Muscle of arm (tissue), 14 donors: ENCODE measurements at places on chromosomes 4 and X.

DNA sequence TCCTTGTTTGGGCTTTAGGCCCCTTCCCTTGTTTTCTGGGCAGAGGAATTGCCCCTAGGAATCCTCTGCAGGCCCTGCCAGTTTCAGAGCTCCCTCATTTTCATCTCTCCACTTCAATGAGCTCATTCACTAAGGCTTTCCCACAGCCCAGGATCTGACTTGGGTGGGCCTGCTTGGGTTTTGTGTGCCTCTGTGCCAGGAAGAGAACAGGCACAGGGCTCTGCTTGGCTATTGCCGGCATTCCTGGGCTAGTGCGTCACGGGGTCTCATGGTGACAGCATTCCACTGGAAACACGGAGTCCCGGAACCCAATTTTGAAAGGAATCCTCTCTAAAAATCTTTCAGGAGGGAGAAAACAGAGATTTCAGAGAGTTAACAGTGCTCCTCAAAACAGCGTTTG, 150.5 kb downstream of the VCX3A start:
- no peak for DNase-seq

DNA sequence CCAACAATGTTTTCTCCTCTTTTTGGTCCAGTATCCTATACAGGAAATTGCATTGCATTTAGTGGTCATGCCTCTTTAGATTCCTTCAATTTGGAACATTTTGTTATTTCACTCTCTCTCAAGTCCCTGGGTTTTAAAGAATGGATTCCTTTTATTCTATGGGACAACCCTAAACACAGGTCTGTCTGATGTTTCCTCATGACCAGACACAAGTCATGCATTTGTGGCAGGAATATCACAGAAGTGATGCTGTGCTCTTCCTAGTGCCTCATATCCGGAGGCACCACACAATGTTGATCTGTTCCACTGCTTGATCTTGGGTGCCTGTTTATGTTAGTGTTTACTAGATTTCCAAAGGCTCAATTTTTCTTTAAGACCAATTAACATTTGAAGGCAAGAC, 69.7 kb upstream of the H2AZ1 start:
- no peak for DNase-seq

- DNase-seq: no peak
Observed at GRCh38 chr4:9880406-9881197, 99.2 kb downstream of the DRD5 start.

DNA sequence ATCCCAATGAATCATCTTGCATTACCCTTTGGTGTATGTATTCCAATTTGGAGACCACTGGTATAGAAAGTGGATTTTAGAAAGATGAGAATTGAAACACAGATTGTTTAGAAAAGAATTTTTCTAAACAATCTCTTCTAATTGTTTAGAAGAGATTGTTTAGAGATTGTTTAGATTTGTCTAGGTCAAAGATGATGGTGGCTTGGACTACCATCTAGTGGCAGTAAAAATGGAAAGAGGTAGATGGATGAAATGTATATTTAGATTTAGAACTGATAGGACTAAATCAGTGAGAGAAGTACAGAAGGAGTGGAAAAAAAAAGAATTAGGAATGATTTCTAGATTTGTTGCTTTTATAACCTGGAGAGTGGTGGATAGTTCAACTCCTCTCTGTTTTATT, 70.6 kb downstream of the ARSJ start:
- no peak for DNase-seq

DNA sequence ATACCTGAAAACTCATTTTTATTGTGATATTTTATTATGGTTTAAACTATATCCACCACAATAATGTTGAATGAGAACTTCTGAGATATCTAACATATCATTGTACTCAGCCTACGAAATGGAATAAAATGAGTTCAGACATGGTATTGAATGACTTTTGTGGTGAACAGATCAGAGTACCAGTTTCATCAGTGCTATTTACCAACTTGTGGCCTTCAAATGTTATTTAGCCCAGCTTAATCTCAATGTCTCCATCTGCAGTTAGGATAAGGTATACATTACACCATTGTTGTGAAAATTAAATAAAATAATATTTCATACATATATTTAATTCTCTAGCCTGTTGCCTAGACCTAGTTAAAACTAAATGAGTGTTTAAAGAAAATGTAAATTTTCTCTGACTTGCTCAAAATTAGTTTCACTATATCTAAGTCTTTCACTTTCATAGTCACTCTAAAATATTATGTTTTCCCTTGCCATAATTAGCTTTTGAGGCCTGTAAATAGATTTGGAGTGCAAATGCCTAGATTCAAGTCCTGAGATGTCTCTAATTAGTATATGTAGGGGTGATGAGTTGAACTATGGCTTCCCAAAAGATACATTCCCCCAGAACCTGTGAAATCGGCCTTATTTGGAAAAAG, 594.2 kb downstream of the STPG2 start:
- no peak for DNase-seq

DNA sequence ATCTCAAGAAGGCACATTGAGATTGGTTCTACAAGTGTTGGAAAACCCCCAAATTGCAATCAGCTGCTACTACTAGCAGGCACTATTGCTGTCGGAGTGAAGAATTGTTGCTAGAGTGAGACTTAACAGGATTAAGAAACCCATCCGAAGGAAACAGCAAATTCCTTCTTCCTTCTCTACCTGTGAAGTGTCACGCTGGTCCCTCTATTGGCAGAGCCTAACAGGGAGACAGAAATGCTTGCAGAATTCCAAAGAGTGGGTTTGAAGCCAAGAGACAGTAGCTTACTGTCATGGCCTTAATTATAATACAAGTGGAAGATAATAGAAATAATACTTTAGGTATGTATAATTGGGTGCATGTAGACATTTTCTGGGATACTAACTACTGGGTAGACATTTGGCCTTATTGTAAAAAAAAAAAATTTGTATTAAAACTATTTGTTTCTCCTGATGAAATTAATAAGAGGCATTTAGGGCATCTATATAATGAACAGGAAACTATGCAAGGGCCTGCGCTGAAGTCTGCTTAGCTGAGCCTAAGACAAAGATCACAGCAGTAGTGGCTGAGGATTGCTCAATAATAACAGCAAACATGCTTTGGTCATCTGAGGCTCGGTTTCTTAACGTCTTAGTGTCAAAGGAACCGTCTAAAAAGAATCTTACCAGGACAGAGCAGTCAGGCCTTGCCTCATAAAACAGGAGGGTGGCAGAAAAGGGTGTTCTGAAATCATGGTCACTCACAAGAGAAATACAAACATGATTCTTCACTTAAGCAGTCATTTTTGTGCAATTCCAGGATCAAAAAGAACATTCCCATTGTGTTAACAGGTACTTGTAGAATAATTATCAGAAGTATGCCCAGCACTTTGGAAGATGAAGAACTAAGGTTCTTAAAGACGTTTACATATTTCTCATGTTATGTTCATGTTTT, 40.8 kb downstream of the FAM241A start:
- no peak for DNase-seq

GRCh38 chrX:57930051-57930450, 19.8 kb upstream of the ZXDA start:
- DNase-seq: no peak

DNA sequence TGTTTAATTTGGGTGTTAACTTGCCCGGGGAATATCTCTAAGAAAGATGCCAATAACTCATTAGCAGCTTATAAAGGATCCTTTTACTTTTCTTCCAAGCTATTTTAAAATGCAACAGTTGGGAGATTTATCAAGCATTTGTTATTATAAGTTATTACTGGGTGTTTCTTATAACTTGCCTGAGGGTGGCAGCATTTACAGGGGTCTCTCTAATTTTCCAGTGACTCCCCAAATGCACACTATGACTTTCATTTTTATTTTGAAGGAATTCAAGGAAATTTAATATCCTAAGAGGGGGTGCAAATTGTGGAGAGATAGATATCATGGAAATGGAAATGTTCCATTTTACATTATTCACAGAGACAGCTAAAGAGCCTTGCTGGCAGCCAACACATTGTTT, 138.0 kb downstream of the PDGFRA start:
- no peak for DNase-seq

- no peak for DNase-seq
Observed at GRCh38 chrX:19174401-19175025, 52.2 kb upstream of the ADGRG2 start.

DNA sequence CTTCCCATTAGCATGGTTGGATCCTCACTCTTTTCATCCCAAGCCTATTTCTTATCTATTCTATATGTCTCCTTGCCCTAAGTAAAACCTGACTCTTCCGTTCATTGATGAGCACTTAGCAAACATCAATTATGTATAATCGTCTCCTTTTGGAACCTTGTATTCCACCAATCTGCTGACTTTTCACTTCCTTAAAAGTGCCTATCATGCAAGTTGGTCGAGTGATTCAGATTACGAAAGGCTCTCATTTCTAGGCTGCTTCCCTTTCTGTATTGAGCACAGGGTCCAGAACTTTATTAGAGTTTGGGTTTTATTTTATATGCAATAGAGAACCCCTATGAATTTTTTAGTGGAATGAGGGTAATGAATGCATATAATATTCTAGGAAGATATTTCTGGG, 27.1 kb upstream of the ALB start:
- no peak for DNase-seq

DNA sequence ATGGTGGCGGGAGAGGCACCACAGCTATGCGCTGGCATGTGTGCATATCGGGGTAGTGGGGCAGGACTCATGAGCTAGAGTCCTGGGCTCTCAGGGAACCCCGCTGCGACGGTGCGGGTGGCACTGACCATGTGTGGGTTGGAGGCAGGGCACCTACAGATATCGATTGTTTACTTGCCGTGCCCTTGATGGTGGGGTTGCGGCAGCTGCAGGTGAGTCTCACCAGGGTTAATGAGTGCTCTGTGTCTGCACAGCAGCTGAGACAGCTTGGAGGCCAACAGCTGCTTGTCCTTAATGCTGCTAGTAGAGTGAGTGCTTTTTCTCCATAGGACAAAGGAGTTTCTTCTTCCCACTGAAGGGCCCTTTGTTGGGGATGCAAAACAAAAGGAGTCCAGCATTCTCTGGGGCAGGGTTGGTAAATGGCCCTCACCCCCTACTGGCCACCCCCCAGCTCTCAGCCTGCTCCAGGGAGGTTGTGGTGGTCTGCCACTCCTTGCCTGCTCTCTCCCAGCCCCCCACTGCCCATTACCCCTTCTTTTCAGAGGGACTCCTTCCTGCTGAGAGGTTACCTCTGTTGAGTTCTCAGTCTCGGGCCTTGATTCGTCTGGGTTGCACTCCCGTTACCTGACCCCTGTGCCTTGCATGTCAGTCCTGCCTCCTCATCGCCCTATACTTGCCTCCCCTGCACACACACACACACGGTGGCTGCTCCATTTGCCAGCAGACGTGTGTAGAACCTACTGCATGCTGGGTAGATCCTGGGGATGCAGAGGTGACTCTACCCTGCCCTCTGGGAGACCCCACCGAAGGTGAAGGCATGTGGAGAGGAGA, 52.8 kb downstream of the TBC1D14 start:
- DNase-seq: no peak

DNA sequence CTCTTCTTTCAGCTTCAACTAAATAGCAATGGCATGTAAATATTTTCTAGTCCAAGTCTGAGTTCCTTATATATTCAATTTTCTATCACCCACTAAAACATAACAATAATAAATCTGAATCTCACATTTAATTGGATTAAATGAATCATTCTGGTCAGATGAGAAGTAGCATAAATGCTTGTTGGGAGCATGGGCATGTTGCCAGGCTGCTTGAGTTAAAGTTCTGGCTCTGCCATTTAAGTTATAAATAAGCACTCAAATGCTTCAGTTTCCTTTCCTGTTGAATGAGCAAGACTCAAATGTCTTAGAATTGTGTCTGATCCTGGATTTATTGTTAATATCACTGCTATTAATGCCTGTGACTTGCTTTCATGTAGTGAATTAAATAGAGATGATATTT, 496.3 kb downstream of the STPG2 start:
- peak; percentile 12 for DNase-seq

GRCh38 chrX:114591121-114591520, 7.2 kb downstream of the HTR2C start:
- DNase-seq: no peak

DNA sequence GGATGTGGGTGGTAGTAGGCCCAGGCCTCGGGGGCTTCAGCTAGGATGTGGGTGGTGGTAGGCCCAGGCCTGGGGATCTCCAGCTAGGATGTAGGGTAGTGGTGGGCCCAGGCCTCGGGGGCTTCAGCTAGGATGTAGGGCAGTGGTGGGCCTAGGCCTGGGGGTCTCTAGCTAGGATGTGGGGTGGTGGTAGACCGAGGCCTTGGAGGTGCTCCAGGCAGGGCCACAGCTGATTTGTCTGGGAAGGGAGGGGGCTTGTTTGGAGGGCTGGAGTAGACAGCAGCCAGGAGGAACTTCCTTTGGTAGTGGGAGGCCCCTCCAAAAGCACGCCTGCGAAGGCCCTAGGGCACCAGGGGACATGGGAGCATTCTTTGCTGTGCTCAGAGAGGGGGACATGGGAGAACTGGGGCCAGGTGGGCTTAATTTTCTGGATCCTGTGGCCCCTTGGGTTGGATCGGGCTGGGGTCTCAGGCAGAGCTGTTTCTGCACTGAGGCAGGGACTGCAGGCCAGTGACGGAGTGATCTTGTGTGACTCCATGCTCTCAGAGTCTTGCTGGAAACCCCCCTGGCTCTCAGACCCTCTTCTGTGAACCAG, 3.3 kb upstream of the SPON2 start:
- no peak for DNase-seq

DNA sequence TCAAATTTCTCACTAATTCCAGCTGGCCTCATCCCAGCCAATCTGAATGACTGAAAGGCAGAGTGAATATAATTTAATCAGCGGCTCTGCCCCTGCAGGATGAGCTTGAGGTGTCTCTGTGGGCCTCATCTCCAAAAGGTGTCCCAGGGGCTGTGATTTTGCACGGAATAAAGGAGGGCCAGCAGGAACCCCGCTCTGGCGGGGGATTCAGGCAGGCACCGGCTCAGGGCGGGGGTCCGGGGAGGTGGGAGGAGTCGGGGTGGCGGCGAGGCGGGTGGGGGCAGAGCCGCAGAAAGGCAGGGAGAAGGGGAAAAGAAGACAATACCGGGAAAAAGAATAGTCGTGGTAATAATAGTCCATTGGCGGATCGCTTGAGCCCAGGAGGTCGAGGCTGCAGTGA, 16.0 kb upstream of the ERCC6L start:
- DNase-seq: no peak

DNA sequence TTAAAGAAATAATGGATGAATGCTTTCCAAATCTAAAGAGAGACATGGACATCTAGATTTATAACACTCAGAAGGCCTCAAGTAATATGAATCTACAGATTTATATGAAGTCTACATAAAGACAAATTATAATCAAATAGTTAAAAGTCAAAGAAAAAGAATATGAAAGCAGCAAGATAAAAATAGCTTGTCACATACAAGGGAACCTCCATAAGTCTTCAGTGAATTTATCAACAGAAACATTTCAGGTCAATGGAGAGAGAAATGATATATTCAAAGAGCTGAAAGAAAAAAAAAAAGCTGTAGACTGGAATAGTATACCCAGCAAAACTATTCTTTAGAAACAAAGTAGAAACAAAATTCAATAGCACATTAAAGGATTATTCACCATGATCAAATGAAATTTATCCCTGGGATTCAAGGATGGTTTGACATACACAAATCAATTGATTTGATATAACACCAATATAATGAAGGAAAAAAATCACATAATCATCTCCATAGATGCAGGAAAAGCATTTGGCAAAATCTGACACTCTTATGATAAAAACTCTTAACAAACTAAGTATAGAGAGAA, 346.6 kb upstream of the PABPC4L start:
- no peak for DNase-seq
